Gastroesophageal sphincter (tissue), 4 donors: ENCODE measurements at places on chromosomes 16 and 17. TPM values are rescaled to one million over a fixed set of nuclear protein-coding genes. Genes with fewer than 3 reads are reported as not detected.

The TP53TG3 gene
- total RNA-seq: not detected

The HOXB6 gene
- total RNA-seq: 40.1 TPM

The KRT39 gene
- not detected for total RNA-seq

The MYH8 gene
- not detected for total RNA-seq

The TBC1D3E gene
- total RNA-seq: not detected
